ENCODE measurements at places on chromosomes 5 and 9. TPM values are rescaled to one million over a fixed set of nuclear protein-coding genes. Genes with fewer than 3 reads are reported as not detected.

The S1PR3 gene
- 102 TPM for total RNA-seq

The GCNT4 gene
- 46.2 TPM for total RNA-seq

The FAM78A gene
- total RNA-seq, result 0.43 TPM

The CARTPT gene
- not detected for total RNA-seq

The RUSC2 gene
- total RNA-seq, result 24.2 TPM

The GFRA3 gene
- total RNA-seq, result not detected

The DNAJA1 gene
- 136 TPM for total RNA-seq

The SAP30L gene
- 14.8 TPM for total RNA-seq

The GTF3C5 gene
- total RNA-seq, result 32.2 TPM

The GARNL3 gene
- total RNA-seq, result 0.86 TPM

DNA sequence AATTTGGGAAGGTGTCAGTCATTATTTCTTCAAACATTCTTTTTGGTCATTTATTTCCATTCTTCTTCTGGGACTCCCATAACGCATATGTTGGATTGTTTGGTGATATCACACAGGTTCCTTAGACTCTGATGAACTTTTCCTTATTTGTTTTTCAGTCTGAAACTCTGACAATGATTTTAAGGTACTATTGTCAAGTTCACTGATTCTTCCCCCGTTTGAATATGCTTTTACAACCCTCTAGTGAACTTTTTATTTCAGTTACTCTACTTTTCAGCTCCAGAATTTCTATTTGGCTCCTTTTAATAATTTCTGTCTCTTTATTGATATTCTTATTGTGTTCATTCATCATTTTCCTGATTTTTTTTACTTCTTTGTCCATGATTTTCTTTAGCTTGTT is 92.5 kb upstream of the RORB start:
- no peak for DNase-seq

DNA sequence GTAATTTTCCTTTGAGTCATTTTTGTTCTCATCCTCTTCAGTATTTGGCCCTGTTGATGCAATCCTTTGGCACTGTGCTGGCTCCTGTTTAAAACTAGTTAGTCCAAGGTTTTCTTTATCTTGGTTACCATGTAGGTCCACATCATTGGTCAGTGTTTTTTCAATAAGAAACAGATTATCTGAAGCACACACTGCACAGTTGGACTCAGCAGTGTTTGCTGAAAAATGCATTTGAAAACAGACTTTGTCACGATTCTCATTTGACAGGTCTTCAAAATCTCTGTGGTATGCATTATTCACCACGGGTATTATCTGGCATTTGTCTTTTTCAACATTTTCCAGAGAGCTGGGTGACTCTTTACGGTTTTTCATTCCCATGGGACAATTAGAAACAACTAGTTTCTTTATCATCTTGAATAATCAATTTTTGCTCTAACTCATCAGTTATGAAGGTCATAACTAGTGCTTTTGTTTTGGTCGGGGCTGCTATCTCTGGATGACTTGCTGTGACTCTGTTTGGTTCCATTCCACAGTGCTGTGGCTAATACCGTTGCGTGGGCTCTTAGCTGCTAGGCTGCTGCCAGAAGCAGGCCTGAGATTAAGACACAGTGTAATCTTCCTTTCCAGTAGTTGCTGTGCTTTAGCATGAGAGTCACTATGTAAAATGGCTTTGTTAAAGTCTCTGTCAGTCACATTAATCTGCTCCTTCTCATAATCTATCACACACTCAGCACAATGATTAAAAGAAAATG is 36.2 kb downstream of the NUDT12 start:
- DNase-seq, result peak; percentile 37

DNA sequence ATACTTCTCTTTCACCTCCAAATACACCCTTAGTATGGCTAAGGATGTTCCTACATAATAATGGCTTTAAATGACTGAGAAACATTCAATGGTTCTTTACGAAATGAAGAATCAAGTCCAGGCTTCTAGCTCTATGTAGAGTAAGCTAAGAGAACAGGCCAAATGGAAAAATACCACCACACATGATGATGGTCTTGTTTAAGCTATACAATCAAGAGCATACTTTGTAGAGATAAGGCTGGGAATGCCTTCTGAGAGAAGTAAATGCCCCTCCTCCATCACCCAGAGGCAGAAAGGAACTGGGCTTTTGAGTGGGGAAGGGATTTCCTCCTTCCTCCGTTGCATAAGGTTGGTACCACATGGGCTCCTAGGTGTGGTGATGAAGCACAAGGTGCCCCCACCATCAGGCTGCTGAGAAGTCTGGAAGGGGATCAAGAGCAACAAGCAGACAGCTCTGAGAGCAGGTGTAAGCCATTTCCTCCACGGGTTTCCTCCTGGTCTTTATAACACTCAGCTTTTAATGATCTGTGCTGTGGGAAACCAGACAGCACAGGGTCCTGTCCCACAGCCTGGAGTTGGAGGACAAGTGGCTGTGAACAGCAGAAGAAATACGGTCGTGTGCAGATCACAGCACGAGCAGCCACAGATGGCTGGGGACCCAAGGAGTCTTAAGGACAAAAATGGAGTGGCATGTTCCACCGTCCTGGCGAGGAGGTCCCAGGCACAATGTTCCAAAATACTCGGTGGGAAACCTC is 396.9 kb downstream of the CTNND2 start:
- no peak for DNase-seq

GRCh38 chr5:57429513-57430120 is 53.0 kb downstream of the ACTBL2 start:
- DNase-seq, result no peak

DNA sequence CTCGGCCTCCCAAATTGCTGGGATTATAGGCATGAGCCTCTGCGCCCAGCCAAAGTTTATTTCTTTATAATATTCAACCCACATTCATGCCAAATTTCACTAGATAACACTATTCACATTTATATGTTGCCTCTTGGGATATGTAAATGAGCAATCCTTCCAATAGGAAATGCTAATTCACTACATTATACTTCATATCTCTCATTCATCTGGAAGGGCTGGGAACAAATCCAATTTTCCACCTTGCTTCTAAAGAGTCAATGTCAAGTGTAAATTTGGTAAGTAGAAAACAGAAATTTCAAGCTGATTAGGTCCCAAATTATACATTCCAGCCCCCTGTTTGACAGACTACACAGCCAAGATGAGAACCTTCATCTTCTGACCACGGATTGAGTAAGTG is 385.5 kb downstream of the GLIS3 start:
- no peak for DNase-seq

GRCh38 chr5:138082033-138082432 is 1.8 kb upstream of the WNT8A start:
- no peak for DNase-seq

- DNase-seq, result no peak
Measured at GRCh38 chr5:134226441-134227192, 744 bp upstream of the PPP2CA start.

DNA sequence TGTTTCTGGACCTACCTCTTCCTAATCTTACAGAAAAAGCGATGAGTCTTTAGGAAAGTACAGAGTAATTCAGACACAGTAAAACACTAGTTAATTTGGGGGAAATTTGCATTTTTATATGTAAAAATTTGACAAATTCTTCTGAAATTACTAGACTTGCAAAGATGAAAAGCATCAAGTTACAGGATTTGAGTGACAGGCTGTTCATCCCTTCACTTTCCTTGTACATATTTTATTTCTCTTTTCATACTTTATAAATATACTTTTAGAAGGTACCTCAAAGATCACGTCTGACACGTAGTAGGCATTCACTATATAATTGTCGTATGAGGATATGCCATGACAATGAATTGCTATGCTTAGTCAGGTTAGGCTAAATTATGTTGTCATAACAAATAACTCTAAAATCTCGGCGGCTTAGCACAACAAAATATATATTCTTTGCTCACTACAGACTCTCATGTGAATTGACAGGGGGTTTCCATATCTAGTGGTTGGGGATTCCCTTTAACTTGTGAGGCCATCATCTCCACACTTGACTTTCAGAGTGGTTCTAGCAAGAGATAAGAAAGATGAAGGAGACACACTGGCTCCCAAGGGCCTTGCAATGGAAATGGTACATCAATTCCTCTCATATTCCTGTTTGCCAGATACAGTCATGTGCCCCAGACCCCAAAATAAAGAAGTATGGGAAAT is 154.1 kb upstream of the TUT7 start:
- no peak for DNase-seq

DNA sequence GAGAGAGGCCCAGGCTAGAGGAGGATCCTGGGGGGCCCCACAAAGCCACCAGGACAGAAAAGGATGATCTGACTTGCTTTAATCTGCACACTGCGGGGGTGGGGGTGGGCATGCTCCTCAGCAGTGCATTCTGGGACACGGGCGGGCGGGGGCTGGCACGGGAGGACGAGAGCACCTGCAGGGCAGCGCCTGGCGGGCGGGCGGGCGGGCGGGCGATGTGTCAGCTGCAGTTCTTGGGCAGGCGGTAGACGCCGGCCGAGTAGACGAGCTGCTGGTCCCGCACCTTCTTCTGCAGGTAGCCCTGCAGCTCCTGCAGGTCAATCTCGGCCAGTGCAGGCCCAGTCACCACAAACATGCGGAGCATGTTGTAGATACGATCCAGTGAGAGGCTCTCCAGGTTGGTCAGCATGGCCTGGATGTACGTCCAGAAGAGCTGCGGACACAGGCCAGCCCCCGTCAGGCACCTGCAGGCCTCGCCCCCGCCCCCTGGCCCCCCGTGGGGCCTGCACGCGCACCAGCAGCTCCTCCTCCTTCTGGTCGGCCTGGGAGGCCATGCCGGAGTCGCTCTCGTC is 3.0 kb upstream of the TMEM210 start:
- DNase-seq, result no peak

DNA sequence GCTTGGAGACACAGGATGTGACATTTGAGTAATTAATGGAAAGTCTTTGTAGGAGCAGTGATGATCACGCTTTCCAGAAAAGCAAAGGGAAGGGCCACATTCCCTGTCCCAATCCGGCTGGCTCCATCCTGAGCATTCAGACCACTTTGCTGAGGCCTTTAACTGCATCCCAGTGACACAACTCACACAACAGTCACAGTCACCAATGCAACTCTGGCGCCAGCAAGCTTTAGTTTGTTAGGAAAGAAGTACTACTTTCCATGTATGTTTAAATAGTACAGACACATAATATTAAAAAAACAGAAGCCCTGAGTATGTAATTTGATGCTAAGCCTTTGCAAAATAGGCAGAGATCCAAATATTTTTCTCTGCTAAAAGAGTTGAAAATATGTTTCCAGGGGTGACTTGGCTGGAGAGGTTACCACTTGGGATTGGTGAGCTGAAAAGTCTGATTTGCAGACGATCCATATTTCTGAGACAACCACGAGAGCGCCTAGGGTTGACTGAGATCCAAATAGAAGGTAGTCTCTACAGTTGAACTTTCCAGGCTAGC is 31.7 kb upstream of the GAS1 start:
- DNase-seq, result no peak

- DNase-seq, result peak; percentile 18
Measured at GRCh38 chr5:56735849-56736641, 79.3 kb upstream of the MAP3K1 start.

GRCh38 chr5:8765886-8766285 is 780.0 kb downstream of the SEMA5A start:
- peak; percentile 65 for DNase-seq

GRCh38 chr9:13524245-13524644 is 244.8 kb upstream of the MPDZ start:
- DNase-seq, result no peak

DNA sequence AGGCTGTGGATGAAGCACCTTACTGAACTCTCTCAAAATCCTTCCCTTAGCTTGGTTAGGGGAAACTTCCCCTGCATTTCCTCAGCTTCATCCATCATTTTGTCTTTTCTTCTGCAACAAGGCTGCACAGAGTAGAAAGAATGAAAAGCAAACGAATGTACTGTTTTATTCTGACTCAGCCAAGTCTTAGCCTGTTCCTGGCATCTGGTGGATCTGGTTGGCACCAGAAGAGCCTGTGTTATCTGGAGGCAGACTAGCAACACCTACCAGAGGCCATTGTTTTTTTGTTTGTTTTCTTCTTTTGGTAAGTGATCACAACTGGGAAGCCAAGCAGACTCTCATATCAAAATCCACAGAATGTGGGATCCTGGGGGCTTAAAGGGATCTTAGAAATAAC is 200.7 kb downstream of the FANCC start:
- DNase-seq, result no peak

- peak; percentile 100 for DNase-seq
Measured at GRCh38 chr5:93582677-93583438, at the start of gene NR2F1. NR2F1 (plus strand) TSS chr5:93583222; CDS start chr5:93585024, 1,802 bp downstream.

DNA sequence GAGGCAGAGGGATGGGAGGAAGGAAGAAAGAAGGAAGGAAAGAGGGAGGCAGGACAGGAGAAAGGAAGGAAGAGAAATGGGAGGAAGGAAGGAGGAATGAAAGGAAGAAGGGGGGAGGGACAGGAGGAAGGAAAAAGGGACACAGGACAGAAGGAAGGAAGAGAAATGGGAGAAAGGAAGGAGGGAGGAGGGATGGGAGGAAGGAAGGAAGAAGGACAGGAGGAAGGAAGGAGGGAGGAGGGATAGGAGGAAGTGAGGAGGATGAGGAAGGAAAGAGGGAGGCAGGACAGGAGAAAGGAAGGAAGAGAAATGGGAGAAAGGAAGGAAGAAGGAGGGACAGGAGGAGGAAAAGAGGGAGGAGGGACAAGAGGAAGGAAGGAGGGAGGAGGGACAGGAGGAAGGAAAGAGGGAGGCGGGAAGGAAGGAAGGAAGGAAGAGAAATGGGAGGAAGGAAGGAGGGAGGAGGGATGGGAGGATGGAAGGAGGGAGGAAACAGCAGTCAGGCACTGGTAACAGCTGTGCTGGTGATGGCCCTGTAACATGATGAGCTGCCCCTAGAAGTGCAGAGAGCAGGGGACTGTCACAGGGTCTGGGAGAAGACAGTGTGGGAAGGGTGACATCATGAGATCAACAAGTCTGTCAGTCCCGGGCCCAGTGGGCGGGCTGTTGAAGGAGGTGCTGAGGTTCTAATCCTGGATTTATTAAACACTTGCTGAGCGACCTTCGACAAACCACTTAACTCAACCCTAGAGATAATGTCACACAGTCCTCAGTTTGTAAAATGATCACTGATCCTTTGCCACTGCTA is 10.7 kb upstream of the IRX1 start:
- no peak for DNase-seq

- DNase-seq, result no peak
Measured at GRCh38 chr9:5563886-5564285, 53.6 kb downstream of the PDCD1LG2 start.

DNA sequence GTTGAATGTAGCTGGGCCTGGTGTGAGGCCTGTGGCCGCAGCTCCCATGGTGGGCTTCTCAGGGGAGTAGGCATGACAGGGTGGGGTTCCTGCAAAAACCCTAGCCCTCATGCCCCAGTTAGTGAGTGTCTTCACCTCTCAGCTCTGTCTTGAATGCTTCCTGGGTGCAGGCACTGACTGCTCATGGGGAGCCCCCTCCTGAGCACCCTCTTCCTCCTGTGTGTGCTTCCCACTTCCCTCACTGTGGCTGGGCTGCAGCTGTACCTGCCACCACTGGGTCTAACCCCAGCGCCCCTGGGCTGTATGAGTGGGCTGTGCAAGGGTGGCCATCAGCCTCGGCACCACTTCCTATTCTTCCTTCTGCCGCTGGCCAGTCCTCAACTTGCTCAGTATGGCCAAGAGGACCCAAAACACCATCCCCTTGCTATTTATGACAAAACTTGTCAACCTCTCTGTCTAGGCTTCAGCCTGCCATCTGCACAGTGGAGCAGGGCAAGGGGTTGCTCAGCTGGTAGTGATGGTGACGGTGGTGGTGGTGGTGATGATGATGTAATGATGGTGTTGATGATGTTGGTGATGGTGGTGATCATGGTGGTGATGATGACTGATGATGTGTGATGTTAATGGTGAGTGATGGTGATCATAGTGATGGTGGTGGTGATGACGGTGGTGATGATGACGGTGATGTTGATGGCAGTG is 67.5 kb downstream of the RXRA start:
- no peak for DNase-seq
